ENCODE measurements at places on chromosomes 6 and 20.

GRCh38 chr6:88867841-88868731 is 95.3 kb downstream of the RNGTT start:
- DNase-seq, result no peak

- DNase-seq, result no peak
Observed at GRCh38 chr20:1879934-1880333, 15.3 kb upstream of the SIRPA start.

DNA sequence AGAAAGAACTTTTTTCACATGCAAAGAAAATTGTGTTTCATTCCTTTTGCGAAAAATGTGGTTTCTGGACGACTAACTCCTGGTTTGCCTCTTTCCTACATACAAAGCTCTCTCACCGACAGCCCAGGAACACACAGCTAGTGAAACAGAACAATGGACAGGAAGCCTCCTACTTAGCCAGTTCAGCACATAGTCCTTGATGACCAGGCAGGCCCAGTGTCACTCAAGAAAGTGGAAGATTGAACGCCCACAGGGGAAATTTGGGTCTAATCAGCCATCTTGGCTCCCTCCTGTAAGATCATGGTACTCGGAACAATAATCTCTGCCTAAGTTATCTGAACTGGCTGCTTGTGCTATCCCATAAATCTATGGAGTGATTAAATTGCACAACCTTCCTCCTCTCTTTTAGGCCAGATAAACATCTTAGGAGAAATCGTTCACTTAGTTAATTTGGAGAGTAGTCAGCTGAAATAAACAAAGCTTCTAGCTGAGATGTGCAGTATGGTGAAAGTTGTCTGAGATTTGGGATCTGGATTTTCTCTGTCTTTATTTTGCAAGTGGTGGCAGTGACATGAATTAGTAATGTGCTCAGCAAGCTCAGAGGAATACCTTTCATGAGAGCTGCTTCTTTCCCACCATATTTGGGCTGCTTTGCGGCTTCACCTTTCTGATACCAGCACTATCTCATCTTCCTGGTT is 147.0 kb downstream of the MTFR2 start:
- DNase-seq, result no peak

DNA sequence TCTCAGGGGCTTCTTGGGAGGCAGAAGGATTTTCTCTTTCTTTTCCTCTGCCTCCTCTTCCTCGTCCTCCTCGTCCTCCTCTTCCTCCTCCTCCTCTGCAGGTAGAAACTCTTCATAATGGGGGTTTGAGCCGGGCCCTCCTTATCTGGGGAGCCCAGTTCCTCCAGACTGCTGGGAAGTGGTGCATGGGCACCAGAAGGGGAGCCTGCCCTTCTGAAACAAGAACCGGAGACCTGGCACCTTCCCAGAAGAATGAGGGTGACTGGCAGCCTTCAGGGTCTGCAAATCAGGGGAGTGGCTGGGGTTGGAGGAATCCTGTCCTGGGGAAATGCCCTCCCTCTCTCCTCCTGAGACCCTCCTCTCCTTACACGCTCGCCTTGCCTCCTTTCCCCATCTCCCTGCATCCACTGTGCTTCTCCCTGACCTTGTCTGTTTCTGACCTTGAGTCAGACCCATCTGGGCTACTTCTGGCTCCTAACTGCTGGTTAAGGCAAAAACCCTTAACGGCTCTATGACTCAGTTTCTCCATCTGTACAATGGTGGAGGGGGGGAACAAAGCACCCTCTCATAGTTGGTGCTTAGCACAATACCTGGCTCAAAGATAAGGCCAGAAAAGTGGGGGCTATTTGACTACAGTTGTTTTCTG is 1.7 kb downstream of the TULP1 start:
- DNase-seq, result no peak

DNA sequence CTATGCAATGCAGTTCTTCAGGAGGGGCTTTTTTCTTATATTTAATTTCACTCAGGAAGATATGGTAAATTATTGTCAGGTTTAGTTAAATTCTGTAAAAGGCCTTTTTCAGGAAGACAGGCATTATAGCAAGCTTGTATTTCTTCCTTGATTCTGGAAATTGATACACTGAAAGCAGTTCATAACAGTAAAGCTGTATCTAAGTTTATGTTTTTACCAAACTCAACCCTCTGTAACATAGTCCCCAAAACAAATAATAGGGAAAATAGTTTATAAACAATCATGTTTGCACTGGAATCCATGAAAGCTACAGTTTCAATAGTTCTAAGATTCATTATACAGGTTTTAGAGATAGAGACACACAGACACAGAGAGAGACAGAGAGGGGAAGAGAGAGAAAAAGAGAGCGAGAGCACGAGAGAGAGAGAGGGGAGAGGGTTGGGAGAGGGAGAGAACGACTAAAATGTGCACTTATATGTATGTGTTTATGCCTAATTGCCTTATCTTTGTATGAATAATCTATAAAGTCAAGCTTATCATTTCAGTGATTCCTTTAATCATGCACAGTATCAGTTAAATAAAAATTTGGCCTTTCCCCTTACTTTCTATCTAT is 454.4 kb downstream of the RFPL4B start:
- no peak for DNase-seq

GRCh38 chr6:161748535-161749416 is 474.9 kb upstream of the AGPAT4 start:
- DNase-seq, result no peak

DNA sequence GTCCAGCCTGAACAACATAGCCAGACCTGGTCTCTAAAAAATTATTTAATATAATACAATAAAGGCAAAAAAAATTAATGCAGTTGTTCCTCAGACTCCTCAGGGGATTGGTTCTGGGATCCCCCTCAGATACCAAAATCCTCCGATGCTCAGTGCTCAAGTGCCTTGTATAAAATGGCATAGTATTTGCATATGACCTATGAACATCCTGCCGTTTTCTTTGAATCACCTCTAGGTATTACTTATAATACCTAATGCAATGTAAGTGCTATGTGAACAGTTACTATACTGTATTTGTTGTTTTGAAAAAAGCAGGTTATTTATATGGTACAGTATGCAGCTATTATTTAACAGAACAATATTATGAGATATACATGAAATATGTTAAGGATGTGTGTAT is 43.3 kb downstream of the RNGTT start:
- no peak for DNase-seq

DNA sequence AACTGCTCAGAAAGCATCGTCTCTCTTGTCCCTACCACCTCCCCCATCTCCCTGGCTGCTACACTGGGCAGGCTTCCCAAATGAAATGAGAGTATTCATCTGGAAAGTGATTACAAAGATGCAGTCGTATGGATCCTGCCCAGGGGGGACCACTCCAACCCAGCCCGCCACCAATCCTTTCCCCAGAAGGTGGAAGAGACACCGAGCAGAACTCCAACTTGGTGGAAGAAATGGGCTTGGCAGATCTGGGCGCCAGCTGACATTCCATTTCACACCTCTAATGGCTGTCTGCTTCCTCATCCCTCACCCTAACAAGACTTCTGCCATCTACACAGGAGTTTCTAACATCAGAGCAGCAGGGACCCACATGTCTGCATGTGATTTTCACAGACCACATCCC is 12.7 kb downstream of the PKHD1 start:
- no peak for DNase-seq

DNA sequence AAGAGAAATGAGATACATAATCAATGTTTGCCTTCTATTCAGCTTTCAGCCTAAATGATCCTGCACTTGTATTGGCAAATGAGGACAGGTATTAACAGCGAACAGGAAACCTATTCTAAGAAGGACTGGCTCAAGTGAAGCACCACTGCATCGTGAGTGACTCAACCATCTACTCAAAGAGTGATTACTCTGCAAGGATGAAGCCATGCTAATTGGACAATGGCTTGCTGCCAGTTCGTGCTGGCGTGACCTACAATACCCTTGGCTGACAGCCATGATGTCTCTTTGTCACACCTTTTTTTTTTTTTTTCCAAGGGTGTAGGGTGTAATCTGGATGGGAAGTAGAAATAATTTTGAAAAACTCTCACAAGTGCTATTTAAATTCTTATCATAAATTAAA is 104.9 kb downstream of the GJA10 start:
- peak; percentile 81 for DNase-seq

DNA sequence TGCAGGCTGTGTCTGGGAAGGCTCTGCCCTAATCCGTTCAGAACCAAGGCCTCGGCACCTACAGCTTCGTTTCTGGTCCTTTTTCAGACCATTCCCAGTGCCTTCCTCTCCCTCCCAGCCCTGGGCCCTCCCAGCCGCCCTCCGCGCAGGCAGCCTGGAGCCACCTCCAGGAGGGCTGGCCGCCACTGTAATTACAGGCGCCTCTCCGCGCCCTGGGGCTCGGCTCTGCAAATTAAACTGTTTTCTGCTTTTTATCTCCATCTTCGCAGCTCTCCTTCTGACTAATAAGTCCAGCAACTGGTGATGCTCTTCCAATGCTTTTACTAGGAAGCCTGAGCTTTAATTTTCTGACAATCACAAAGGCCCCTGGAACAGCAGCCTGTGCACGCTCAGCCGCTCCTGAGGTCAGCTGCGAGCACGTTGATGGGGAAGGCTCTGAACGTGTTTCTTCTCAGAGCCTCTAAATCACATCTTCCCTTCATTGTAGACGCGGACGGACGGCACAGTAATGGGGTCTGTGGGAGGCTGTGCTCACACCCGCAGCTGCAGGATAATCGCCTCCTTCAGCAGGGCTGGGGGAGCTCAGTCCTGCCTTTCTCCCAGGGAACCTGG is 194.6 kb downstream of the DLL1 start:
- DNase-seq, result no peak

DNA sequence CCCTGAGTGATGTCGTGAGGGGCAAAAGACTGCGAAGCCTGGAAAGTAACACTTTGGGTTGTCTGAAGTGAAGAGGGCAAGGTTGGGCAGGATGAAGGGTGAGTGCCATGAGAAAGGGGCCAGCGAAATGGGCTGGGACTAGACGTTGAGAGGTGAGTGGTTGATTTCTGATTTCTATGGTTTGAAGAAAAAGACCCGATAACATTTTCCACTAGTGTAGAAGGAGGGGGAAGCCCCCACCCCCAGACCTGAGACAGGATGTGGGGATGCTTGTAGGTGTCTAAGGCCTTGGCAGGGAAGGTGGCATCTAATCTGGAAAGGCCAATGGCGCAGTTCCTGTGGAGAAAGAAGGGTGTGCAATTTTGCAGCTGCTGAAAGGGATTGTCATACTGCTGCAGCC is 25.3 kb upstream of the KIF3B start:
- DNase-seq, result no peak

GRCh38 chr20:12773936-12774335 is 234.8 kb upstream of the SPTLC3 start:
- DNase-seq, result no peak

GRCh38 chr20:24605937-24606455 is 136.6 kb downstream of the SYNDIG1 start:
- DNase-seq, result no peak

- DNase-seq, result no peak
Observed at GRCh38 chr6:155022721-155023120, 27.6 kb downstream of the TIAM2 start.

DNA sequence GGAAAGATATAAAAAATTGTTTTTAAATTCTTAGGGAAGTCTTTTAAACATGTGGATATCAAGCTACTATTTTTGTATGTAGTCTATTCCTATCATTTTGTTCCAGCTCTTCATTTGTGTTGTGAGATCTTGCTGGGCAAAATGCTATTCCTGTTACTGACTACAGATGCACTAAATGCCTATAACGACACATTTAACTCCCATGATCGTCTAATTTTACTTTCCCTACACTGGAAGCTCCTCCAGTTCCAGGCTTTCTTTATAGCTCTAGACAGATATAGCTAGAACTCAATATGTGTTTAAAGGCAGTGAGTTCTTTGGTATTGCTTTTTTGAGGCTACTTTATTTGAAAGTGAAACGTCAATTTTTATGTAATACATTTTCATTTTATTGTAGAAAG is 971.5 kb upstream of the CITED2 start:
- no peak for DNase-seq
